LHCN-M2 (cell line): ENCODE measurements at places on chromosomes 12 and 14.
A peak's percentile ranks its signal among the peaks of the same experiment; 100 is the strongest.

DNA sequence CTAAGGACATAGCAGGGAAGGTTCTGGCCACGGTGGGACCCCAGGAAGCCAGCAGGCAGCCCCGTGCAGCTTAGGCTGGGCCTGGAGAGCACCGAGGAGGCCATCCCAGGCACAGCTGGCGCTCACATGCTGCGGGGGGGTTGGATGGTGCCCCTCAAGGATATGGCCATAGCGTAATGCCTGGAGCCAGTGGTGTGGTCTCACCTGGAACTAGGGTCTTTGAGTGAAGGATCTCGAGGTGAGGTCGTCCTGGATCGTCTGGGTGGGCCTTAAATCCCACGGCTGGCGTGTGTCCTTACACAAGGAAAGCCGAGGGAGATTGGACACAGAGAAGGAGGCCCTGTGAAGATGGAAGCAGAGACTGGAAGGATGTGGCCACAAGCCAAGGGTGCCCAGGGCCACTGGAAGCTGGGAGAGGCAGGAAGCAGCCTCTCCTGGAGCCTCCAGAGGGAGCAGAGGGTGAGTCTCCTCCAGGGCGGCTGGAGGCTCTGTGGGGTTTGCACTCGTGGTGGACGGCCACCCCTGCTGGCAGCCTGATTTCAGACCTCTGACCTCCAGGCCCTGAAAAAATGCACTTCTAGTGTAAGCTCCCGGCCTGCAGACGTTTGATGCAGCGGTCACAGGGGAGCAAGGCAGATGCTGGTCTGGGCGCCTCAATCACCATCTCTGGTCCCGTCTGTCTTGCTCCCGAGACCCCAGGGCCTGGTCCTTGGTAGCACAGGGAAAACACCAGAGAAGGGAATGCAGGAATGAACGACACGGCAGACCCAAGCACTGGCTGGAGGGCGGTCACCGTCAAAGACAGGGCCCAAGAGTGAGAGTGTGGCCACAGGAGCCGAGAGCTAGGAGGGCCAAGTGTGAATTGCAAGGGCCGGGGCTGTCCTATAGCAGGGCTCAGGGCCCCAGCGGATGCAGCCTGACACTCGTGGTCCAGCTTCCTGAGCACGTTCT lies 218.6 kb downstream of the KIF26A start:
- no peak for DNase-seq

- DNase-seq = peak; percentile 70
Observed at GRCh38 chr14:56514663-56515371, 64.8 kb upstream of the TMEM260 start.

- peak; percentile 19 for DNase-seq
Observed at GRCh38 chr14:51097287-51097686, 2.4 kb upstream of the TRIM9 start.

- no peak for DNase-seq
Observed at GRCh38 chr14:81682134-81682533, 148.5 kb upstream of the SEL1L start.

- no peak for DNase-seq
Observed at GRCh38 chr14:100137173-100137572, 22.3 kb downstream of the DEGS2 start.

GRCh38 chr12:47785036-47785886 lies 12.2 kb downstream of the SLC48A1 start:
- no peak for DNase-seq

GRCh38 chr12:124479680-124480468 lies 87.5 kb downstream of the NCOR2 start:
- no peak for DNase-seq

DNA sequence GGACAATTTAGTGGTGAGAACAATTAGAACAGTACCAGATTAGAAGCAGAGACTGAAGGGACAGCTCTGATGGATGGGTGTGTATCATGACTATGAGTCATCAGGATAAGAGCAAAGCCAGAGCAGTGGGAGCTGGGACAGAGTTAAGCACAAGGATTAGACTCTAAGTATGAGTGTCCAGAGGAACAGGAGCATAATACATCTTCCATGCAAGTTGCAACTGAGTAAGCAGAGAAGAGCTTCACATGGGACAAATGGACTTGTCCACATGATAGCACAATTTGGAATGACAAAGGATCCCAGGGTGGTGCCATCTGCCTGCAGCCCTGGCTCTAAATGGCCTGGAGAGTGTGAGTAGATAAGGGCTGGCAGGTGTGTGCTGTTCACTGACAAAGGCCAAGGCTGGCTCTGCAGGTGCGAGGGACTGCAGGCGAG lies 226.4 kb upstream of the CAND1 start:
- DNase-seq = peak; percentile 15

DNA sequence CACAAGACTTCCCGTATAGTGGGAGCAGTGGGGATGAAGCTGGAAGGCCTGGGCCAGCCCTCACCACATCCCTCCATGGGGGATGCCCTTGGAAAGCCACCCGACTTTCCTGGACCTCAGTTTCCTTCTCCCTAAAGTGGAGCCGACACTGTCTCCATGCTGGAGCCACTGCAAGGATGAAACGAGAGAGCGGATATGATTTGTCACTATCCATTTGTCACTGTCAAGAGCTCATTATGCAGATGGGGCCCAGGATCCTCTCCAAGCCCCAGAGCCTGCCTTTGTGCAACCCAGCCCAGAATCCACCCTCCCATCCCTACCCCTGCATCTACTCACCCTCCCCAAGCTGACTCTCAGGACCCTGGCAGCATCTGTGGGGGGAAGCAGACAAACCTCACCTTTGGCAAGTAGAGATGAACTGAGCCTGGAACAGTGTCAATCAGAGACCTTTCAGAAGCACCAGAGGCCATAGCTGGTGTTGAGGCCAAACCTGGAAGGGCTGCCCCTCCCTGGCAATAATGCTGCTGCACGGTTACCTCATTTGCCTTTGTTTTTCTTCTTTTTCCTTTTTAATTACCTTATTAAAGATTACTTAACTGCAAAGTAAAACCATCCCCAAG lies 287.7 kb upstream of the RTL1 start:
- no peak for DNase-seq

DNA sequence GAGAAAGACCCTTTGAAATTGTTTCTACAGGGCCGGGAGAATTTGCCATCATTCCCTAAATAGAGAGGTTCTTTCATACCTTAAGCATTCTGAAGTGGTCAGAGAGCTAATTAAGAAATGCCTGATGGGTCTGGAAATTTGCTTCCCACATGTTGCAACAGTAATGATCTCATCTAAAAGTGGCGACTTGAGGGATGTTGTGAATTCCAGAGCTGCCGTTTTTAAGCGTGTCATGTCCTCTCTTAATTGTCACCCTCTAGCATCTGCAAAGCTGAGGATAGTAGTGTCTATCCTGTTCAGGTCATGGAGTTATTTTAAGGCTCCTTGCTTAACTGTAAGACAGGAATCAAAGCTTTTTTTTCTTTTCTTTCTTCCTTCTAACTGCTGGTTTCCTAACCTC lies 60.4 kb downstream of the FOS start:
- peak; percentile 38 for DNase-seq

GRCh38 chr12:69509904-69510827 lies 40.0 kb downstream of the FRS2 start:
- no peak for DNase-seq

DNA sequence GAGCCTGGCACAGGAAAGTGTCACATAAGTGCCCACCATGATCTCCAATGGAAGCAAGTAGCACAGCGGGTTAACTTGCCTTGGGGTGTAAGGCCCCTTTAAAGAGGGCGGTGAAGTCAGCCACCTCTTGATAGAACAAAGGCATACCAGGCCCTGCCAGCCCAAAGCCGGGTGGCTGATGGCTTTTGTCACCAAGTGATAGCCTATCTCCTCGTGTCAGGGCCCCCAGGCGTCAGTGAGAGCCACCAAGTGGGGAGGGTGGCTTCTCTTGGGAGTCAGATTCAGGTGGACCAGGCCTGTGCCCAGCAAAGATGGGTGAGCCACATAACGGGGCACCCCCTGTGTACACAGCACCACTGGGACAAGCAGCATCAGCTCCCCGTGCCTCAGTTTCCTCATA lies 8.3 kb upstream of the MYL2 start:
- no peak for DNase-seq

GRCh38 chr12:90842477-90842876 lies 112.5 kb downstream of the CCER1 start:
- DNase-seq = no peak

DNA sequence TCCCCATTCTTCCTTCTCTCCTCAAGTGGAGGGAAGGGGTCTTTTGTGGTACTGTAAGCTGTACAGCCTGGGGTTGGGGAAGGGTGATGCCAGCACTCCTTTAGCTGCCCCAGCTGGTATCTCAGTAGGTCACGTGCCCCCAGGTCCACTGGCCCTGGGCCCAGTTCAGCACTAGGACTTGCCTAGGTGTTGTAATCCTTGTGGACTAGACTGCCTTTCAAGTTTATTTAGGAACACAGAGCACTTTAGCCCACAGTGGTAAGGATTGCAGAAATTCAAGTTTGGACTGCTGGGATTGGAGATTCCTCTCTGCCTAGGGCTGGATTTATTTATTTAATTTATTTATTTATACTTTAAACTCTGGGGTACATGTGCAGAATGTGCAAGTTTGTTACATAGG lies 569.6 kb downstream of the AACS start:
- DNase-seq = no peak

GRCh38 chr14:55946231-55946630 lies 172.0 kb upstream of the PELI2 start:
- DNase-seq = no peak

DNA sequence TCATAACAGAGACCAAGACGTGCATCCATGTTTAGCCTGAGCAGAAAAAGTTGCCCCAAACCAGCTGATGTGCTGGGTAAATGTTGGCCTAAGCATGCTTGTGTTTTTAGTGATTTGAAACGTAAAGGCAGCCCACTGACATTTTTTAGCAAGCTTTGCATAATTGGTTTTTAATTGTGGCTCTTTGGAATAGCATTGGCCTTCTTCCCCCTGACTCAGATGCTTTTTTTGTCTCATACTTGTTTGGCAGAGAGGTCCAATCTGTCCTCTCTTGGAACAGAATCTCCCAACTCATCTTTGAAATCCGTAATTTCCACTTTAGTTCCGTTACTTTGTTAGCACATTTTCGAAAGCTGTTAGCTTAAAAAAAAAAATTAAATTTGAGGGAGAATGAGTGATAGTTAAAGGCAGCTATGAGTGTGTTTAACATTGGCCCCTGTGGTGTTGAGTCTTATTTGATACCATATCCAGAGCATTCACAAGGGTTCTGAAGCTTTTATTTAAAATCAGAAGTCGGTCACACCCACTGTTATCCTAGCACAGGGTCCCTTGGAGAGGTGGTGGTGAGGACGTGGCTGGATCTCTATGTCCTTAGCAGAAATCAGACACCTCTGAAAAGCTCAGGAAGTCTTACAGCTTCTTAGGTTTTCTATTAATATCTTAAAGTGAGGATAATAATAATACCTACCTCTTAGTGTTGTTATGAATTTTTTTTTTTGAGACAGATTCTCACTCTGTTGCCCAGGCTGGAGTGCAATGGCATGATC lies 15.6 kb downstream of the JDP2 start:
- no peak for DNase-seq

DNA sequence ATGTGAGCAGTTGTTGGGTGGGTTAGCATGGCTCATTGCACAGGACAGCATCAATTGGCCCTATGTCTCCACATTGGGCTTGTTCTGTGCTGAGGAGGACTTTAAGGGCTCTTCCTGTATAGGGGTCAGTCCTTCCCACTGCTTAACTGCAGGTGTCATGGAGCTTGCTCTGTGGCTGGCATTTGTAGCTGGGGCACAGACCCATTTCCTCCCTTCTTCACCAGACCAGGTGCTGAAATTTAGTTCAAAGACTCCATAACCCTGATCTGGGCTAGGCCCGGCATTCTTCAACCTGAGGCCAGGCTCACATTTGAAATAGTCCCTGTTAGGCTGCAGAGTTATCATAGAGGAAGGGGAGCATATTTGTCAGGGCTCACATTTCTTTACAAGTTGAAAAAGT lies 12.8 kb downstream of the CHST11 start:
- no peak for DNase-seq

GRCh38 chr12:64178122-64178521 lies 44.0 kb downstream of the KICS2 start:
- DNase-seq = peak; percentile 80

DNA sequence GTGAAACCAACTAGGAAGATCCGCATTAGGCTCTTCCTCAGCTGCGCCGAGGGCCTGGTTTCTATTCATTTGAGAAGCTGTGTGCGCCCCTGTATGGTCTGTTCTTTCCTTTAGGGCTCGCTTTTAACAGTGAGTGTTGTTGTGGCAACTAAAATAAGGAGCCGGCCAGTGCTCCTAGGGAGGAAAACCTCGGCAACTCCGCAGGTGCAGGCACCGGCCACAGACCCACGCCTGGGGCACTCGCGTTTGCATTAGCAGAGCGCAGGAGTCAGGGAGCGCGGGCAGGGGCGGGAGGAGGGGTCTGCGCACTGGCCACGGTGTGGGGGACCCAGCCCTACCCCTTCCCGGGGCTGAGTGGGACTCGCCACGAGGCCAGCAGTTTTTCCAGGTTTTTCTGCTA lies 50.5 kb downstream of the STX2 start:
- DNase-seq = no peak

DNA sequence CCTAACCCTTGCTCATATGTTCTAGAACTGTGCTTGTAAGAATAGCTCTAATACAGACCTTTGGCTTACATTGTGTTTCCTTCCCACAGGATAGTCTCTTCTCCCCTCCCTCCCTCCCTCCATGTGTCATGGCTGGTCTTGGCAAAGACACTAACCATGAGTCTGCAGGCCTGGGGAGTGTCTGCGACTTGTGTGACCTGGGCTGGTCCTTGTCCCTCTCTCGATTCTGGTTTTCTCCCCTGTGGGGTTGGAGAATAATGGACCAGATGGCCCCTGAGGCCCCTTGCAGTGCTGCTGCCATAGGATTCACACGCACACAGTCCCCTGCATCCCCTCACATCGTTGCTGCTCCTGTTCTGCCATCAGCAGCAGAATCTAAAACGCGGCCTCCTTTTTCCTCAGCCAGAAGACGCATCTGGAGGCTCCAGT lies 30.3 kb downstream of the DEGS2 start:
- no peak for DNase-seq

DNA sequence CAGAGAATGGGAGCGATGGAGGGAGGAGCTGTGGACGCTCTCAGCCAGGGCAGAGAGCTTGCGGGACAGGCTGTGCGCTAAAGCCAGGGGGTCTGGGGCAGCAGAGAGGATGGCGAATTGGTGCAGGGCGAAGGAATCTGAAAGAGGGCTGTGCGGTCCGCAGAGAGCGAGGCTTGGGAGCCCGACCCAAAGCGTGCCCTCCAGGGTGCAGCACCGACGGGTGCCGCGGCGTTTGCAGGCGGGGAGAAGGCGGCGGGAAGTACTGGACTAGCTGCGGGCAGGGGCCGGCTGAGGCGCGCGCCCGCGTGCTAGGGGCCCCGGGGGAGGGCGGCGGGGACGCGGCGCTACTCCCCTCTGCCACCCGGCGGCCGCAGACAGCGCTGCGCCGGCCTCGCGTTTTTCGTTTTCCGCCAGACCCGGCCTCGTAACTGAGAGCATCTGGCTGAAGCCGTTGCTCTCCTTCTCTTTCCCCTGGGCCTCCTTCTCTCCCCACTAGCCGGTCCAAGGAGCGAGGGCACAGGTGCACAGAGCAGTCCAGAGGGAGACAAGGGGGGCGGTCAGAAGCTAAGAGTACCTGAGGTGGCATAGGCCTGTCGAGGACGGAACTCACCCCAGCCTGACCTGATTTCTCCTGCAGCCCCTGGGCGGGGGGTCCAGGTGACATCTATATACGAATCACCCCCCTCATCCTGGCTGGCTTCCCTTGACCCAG lies 24.9 kb downstream of the SLC6A12 start:
- DNase-seq = peak; percentile 18

GRCh38 chr14:82047777-82048470 lies 514.3 kb upstream of the SEL1L start:
- DNase-seq = no peak
